ENCODE measurements at places on chromosomes 12 and 14. TPM values are rescaled to one million over a fixed set of nuclear protein-coding genes. Genes with fewer than 3 reads are reported as not detected.

DNA sequence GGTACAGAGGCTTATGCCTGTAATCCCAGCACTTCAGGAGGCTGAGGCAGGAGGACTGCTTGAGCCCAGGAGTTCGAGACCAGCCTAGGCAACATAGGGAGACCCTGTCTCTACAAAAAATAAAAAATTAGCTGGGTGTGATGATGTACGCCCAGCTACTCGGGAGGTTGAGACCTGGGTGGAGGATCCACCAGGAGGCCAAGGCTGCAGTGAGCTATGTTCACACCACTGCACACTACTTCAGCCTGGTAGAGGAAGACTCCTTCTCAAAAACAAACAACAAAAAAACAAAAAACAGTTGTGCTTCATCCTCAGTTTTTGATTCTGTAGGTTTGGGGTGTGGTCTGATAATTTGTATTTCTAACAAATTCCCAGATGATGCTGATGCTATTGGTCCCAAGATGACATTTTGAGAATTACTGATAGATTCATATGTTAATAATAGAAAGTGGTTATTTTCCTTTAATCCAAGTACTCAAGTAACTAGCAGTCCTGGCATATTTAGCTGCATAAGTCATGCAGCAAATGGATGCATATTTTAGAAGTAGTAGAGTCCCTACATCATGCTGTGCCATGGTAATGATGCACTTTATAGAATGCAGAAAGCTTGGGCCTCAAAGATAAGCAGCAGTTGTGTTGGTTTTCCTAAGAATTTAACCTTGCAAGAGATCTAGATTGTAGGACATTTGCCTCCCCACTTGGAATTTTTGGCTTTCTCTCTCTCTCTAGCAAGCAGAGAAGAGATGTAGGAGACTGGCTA is 76.1 kb upstream of the PAWR start:
- peaks cover 3% of the 10 kb centered on the region for H3K4me1 ChIP-seq
- H3K27me3 ChIP-seq: no peaks in the 10 kb centered on the region
- H3K4me3 ChIP-seq: no peak overlapping the region
- no peak overlapping the region for H3K27ac ChIP-seq

- H3K27ac ChIP-seq: no peak overlapping the region
- no peak for DNase-seq
- no peaks in the 10 kb centered on the region for H3K27me3 ChIP-seq
Observed at GRCh38 chr12:66375560-66375959, 73.3 kb downstream of the HELB start.

DNA sequence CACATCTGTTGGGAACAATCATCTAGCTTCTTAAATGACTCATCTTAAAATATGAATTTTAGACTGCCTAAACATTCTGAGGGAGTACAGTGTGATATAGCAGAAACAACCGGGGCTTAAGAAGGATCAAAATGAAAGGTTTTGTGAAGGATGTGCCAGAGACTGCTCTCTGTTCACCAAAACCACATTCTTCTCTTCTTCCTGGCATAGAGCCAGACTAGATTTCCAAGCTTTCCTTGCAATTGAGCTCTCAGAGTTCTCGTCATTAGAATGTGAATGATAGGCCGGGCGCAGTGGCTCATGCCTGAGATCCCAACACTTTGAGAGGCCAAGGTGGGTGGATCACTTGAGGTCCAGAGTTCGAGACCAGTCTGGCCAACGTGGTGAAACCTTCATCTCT is 94.5 kb downstream of the LRRIQ1 start:
- no peaks in the 10 kb centered on the region for H3K4me1 ChIP-seq
- H3K27ac ChIP-seq: no peak overlapping the region
- H3K27me3 ChIP-seq: peaks cover 1% of the 10 kb centered on the region
- DNase-seq: no peak

Gene UTP20
- 11.4 TPM for total RNA-seq
